ENCODE measurements at places on chromosomes 16 and 17.

- no peak for DNase-seq
Measured at GRCh38 chr16:72122308-72122707, 28.7 kb downstream of the DHX38 start.

- no peak for DNase-seq
Measured at GRCh38 chr17:80804466-80804865, 187.2 kb upstream of the CHMP6 start.

- no peak for DNase-seq
Measured at GRCh38 chr17:61225178-61225882, 174.3 kb upstream of the TBX2 start.

GRCh38 chr16:19284207-19284606, 1.3 kb upstream of the CLEC19A start:
- DNase-seq: no peak

DNA sequence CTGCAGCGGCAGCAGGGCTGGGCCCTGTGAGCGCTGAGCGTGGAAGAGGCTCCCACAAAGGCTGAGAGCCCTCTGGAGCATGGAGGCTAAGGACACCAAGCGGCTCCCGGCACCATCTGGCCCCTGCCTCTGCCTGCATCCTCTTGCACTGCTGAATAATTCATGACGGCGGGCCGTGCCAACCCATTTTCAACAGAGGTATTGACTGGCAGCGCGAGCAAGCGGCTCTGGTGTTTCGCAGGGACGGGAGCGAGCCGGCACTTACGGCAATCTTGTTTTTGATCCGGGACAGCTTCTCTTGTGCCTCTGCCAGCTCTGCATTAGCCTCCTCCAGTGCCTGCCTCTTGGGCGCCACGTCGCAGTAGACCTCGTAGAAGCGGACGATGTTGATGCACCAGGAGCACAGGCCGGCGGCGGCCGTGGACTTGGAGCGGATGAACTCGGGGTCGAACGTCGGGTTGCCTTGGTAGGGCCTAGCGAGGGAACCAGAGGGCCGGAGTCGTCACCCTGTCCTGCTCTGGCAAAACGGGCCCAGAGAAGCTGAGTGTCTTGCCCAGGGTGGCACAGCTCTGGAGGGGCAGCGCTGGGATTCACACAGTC, 80.4 kb downstream of the PGS1 start:
- DNase-seq: no peak

- DNase-seq: no peak
Measured at GRCh38 chr16:81695321-81696165, 83.5 kb upstream of the PLCG2 start.

DNA sequence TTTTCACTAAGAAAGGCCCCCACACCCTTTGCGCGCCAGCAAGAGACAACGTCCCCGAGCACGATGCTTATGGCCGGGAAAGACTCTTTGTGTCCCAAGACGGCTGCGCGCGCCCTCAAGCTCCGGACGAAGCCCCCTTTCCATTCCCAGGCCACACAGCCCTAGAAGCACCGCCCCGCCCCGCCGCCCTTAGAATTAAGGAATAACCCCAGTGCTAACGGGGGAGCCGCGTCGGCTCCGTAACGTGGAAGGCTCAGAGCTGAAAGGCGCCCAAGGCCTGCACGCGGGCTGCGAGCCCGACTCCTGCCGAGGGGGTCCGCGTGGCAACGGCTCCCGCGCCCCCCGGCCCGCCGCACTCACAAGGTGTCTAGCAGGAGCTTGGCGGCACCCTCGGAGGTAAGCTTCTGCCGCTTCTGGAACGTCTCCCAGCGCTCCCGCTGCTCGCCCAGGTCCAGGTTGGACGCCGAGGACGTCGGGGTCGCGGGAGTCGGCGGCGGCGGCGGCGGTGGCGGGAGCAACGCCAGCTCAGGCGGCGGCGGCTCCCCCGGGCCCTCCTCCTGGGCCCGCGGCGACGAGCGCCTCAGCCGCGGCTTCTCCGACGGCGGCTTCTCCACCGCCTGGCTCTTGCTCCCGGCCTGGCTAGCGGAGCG, 477 bp downstream of the CENPV start:
- DNase-seq: no peak

DNA sequence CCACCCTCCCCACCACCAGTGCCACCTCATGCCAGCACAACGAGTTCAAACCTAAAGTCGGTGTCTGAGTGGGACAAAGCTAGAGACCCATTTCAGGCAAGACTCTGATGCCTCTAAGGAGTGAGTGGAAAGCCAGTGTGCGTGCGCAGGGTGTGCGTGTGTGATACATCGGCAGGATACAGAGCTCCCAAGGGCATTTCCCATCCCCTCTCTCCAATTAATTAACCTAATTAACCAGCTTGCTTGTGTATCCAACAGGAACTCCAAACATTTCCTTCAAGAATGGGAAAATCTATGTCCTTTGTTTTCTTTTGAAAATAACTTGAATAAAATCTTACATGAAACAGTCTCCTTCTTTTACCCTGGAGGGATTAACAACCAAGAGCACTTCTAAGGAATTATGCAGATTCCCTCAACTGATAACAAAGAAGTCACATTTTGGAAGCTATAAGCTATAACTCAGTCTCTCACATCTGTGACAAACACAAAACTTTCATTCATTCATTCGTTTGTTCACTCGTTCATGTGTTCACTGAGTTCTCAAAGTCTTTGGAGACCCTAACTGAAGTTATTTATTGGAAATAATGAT, 9.9 kb downstream of the ATPAF2 start:
- no peak for DNase-seq

GRCh38 chr17:44167181-44167861, 3.2 kb upstream of the ASB16 start:
- no peak for DNase-seq

DNA sequence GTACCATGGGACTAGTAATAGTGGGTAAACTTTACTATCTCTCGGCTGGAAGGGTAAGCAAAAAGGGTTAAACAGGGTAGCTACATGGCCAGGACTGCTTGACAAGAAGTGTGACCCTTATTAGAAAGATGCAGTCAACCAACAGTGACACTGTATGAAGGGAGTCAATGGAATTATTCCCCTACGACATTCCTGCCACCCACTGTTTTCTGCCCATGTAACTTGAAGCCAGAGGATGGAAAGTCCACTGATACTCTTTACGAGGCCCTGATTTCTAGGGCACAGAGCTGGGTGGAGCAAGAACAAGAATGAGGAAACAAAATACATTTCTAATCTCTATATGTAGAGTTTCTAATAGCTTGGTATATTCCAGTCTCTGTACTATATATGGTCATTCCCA, 1102.5 kb downstream of the CDH11 start:
- DNase-seq: no peak

DNA sequence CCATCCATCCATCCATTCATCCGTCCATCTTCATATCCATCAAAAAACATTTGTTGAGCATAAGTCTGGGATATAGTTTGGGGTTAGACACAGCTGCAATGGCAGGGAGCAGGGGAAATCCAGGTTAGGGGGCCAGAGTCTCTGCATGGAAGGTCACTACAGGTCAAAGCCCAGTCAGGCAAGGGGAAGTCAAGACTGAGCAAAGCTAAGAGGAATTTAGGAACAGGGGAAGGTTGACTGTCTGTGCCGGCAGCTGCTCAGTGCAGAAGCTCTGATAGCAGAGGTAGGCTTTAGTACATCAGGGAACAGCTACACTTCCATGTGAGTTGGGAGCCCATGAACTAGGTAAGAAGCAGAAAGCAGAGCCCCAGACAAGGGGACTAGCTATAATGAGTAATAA, 68.1 kb downstream of the IRF8 start:
- no peak for DNase-seq

DNA sequence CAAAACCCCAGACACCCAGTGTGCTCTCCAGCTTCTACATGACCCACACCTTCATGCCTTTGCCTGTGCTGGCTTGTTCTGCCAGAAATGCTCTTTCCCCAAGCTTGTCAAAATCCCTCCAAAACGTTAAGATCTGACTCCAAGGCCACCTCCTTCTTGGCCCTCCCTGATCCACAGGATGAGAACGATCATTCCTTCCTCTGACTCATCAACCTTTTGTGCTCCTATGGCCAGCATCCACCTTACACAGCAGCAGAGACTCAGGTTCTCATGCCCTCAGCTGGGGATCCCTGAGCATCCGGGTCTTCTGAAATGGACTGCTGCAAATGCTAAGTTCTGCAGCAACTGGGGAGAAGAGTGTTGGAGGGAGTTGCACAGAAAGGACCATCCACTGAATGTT, 2.9 kb downstream of the ZBTB4 start:
- no peak for DNase-seq

GRCh38 chr17:15663176-15663575, 20.9 kb downstream of the TRIM16 start:
- DNase-seq: no peak

DNA sequence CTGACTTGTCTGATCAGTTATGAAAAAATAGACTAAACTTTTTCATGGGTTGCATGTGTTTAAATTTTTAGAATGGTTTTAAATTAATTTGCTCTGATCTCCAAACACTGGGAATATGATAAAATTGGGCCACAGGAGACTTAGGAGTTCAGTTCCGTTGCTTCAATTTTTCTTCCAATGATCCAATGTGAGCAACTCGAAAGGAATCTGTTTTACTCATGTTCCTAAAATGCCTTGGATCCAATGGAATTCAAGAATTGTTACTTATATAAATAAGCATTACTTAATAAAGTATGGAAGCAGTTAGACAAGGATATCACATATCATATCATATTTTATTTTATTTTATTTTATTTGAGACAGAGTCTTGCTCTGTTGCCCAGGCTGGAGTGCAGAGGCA, 56.0 kb upstream of the NACA2 start:
- no peak for DNase-seq

- peak; percentile 81 for DNase-seq
Measured at GRCh38 chr17:39244600-39245570, 19.1 kb upstream of the STAC2 start.

- no peak for DNase-seq
Measured at GRCh38 chr16:60882816-60883215, 1153.4 kb downstream of the CDH8 start.

- no peak for DNase-seq
Measured at GRCh38 chr16:56225017-56225742, 33.9 kb downstream of the GNAO1 start.

GRCh38 chr17:13931800-13932460, 137.4 kb upstream of the COX10 start:
- DNase-seq: no peak

DNA sequence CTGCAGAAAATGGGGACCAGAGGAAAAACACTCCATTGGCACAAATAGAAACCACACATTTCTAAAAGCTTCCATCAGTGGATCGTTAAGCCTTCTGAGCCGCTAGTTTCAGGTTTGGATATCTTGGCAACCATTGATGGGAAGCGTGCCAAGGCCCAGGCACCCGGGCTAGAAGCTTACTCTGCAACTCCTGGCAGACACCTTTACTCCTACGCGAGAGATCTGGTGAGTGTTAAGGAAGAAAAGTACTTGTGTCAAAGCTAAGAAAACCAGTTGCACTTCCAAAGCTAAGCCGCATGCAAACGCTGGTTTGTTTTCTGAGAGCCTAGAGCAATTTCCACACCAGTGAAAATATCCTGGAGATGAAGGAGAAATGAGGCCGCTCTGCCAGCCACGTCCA, 472.4 kb downstream of the PMP22 start:
- DNase-seq: no peak

DNA sequence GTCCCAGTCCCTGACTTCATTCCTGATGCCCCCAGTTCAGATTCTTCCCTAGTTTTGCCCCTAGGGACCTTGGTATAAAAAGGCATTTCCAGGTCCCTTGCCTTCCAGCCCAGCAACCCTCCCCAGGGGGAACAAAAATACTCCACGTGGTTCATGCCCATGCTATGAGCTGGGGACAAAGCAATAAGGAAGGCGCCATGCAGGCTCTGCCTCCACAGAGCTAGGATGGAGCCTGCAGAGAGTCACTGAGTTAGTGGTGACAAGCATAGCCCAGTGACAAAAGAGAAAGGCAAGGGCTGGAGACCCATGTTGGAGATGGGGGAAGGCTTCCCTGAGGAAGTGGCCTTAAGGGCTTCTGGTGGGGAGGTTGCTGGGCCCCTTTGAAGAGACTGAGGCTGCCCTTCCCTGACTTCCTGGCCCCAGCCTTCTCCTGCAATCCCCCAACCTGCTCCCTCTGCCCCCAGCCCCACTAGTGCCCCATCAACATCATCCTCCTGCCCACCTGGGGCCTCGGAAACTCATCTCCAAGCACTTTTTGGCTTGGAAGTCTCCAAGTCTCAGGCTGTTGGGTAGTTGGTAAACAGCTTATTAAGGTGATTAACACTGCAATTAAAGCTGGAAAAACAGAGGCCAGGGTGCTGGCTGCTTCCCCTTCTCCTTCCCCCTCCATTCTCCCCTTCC, 9.6 kb downstream of the DLX3 start:
- no peak for DNase-seq

DNA sequence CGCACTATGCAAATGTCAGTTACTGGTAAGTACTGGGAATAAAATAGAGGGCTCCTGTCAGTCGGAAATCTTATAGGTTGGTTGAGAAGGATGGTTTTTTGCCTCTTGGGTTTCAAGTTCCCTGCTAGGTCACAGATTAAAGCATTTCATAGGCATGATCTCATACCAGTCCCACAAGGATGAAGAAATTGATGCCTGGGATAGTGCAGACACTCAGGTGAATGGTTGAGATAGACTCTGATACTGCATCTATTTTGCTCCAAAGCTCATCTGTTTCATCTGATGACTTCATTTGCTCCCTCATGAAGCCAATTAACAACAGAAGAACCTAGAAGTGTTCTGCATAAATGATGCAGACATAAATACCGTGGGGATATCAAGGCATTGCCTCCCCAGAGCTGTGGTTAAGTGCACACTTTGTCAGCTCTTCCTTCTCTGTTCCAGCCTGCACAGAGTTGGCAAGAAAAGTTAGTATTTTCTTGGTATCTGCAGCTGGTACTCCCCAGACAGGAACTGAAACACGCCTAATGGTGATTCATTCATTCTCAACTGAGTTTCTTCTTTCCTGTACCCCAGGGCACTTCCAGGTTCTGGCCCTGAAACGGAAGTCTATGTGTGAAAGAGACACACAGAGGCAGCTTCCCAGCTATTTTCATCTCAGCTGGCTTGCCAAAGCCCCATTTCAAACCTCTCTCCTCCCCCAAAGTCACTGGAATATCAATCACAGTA, 418.3 kb upstream of the SALL1 start:
- no peak for DNase-seq

GRCh38 chr17:57044976-57045867, 39.8 kb upstream of the AKAP1 start:
- peak; percentile 4 for DNase-seq

DNA sequence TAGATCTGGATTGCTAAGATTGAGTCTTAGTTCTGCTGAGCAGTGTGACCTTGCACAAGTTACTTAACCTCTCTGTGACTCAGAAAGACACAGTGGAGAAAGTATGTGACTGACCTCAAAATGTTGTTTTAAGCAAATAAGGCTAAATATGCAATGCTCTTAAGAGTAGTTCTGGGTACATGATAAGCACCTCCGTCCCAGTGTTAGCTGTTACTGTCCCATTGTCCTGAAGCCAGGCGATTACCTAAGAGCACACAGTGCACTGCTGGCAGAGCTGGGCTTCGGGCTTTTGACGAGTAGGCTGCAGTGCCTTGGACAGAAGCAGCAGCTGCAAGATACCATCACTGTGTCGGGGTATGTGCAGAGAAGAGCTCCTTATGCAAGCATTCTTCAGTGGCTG, 32.7 kb upstream of the FOXF1 start:
- no peak for DNase-seq

- DNase-seq: no peak
Measured at GRCh38 chr17:72273289-72274056, 152.7 kb downstream of the SOX9 start.

Measured in CD4-positive, alpha-beta memory T cell (primary cell).